ENCODE measurements at places on chromosomes 4 and X. TPM values are rescaled to one million over a fixed set of nuclear protein-coding genes. Genes with fewer than 3 reads are reported as not detected.

The C4orf46 gene
- polyA plus RNA-seq = 5.4 TPM

The VBP1 gene
- 34.9 TPM for polyA plus RNA-seq

The GPRIN3 gene
- 0.66 TPM for polyA plus RNA-seq

The VEGFD gene
- polyA plus RNA-seq = 0.94 TPM

The MAGED2 gene
- 180 TPM for polyA plus RNA-seq

The SLC4A4 gene
- 1.4 TPM for polyA plus RNA-seq

The PAGE4 gene
- not detected for polyA plus RNA-seq

The DNAAF6 gene
- not detected for polyA plus RNA-seq

The NAP1L3 gene
- 6.4 TPM for polyA plus RNA-seq

The CT45A6 gene
- not detected for polyA plus RNA-seq

The CXorf65 gene
- polyA plus RNA-seq = not detected

The RNF175 gene
- 0.27 TPM for polyA plus RNA-seq

The GLUD2 gene
- polyA plus RNA-seq = 1.5 TPM

The CPLX1 gene
- polyA plus RNA-seq = 3.6 TPM

The SOWAHD gene
- 0.25 TPM for polyA plus RNA-seq

The GABRE gene
- polyA plus RNA-seq = 9.1 TPM

The DCX gene
- 0.04 TPM for polyA plus RNA-seq

The FSTL5 gene
- polyA plus RNA-seq = 0.06 TPM

The PGAM4 gene
- 0.13 TPM for polyA plus RNA-seq

The MAGEA2B gene
- polyA plus RNA-seq = not detected

The LRP2BP gene
- 0.41 TPM for polyA plus RNA-seq

The HNRNPDL gene
- polyA plus RNA-seq = 251 TPM

The GPM6B gene
- polyA plus RNA-seq = 16.0 TPM

The FGB gene
- polyA plus RNA-seq = 11.6 TPM

The FRG2 gene
- polyA plus RNA-seq = not detected

The CSAG3 gene
- polyA plus RNA-seq = not detected

The TIGD2 gene
- polyA plus RNA-seq = 3.6 TPM

All from urinary bladder (tissue), 4 donors.